NCI-H1930 (cell line): ENCODE measurements at places on chromosomes 7 and 10.

DNA sequence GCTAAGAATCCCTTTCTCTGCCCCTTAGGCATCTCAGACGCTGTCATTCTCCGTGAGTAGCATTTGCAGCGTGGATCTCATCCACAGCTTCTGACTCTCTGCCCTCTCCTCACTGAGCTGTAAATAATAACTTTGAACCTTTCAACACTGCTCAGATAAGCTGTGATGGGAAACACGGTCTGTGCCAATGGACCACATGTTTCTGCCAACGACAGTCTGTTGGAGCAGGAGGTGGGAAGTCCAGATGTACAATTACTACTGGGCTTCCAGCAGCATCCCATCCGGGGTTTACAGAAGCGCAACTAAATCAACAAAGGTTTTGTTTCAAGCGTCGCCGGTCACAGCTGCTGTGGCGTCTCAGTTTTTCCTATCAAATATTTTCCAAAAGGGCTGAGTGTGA is 1110.6 kb downstream of the TYW1 start:
- no peak for DNase-seq

DNA sequence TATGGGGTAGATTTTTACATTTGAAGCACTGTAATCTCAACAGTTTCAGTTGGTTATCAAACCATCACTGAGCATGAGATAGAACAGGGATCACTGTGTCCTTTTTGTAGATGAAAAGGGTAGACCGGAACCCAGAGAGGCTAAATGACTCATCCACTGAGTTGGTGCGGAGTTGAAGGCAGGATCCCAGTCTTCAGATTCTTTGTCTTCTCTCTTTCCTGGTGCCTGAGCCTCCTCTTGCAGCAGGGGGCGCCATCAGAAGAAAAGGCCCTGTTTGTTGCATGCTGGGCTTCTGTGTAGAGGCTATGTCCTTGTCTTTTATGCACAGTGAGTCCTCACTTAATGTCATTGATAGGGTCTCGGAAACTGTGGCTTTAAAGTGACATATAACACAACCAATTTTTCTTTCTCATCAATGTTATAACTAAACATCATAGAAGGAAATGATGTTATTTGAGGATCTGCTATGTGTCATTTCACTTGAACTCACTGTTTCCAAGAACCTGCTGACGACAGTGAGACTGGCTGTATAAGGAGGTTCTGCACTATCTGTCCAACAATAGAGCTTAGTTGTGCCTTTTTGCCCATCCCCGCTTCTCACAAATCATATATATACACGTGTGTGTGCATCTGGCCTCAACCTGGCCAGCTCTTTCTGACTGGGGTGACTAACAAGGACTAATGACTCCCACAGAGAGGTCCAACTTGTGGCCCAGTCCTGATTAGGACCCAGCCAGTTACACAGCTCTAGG is 14.3 kb downstream of the ZNF282 start:
- DNase-seq: peak; percentile 10

DNA sequence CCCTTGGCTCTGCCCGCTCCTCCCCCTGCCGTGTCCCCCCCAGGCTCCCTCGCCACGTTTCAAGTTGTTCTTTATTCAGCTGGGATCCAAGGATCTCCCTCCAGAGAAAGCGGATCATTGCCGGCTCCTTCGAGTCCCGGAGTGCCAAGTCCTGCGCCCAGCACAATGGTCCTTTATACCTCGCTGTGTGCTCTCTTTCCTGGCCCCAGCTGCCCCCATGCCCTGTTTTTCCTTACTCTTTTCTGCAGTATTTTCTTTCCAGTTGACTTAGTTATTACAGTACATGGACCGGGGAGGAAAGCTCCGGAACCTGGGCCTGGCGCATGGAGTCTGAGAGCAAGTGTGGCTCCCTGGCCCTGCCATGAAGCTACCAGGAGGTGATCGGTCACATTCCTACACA is 88.1 kb upstream of the KMT2C start:
- DNase-seq: no peak

GRCh38 chr10:118720685-118721538 is 33.9 kb downstream of the CACUL1 start:
- peak; percentile 35 for DNase-seq

- DNase-seq: no peak
Measured at GRCh38 chr10:62166331-62167131, 102.1 kb downstream of the RTKN2 start.

- DNase-seq: no peak
Measured at GRCh38 chr7:40604601-40605438, 470.0 kb downstream of the SUGCT start.

DNA sequence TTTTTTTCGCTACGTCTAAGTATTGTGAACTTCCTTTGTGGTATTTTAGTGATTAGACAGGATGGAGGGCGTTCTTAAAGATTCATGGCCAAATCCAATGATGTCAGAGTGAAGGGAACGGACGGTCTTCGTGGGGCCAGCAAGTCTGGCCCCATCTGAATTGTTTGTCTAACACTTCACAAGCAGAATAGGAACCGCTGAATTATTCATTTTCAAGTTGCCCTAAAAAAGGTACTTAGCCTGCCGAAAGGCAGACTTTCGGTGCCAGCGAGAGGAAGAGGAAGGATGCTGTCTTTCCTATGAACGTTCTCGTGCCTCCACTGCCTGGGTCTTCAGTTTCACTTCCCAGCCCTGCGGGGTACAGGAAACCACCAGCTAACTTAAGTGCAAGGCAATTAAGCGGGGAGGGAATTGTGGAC is 145.7 kb upstream of the SH2B2 start:
- DNase-seq: no peak
